ENCODE measurements at places on chromosomes 6 and 20.

GRCh38 chr20:36614781-36615557 is 9.4 kb downstream of the RAB5IF start:
- no peak for ATAC-seq

DNA sequence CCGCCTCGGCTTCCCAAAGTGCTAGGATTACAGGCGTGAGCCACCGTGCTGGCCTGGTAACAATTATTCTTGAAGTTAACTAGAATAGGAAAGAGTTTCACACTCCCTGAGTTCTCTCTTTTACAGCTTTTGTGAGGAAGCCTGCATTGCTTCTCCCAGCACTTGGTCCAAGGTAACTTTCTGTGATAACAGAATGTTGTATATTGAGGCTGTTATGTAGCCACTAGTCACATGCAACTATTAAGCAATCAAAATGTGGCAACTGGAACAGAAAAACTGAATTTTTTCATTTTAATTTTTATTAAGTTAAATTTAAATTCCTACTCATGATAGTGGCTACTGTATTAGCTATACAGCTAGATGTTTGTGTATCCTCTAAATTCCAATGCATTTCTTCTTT is 2.5 kb downstream of the TRIM38 start:
- ATAC-seq, result no peak

DNA sequence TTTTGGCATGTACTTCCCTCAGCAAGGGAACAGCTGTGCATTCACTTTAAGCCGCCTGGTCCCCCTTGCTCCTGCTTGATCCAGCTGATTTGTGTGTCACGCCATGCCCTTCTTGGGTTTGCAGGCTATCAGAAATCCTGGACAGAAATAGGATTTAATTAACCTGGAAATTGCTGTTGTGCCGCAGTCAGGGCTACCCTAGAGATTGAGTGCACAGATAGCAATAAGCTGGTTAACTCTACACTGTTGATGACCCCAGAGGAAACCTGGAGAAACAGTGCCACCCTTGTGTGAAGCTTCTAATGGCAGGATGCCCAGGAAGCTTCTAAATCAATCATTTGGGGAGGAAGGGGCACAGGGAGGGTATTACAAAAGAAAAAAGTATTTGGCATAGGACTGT is 199.0 kb downstream of the JARID2 start:
- no peak for ATAC-seq

DNA sequence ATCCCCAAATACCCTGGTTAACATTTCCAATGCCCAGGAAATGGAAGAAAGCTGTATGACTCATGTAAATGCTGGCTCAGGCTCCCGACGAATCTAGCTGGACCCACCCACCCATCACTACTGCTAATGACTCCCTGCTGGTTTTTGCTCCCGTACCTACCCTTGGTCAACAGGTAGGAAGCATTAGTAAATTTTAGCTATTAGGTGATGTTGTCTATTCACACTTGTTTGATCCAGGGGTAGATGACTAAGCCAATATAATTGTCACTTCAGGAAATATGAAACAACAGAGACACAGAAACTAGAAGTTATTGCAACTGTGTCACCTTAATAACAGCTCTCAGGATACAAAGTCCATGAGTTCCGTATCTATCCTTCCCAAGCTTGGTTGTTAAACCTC is 94.4 kb upstream of the BEND6 start:
- ATAC-seq, result no peak

DNA sequence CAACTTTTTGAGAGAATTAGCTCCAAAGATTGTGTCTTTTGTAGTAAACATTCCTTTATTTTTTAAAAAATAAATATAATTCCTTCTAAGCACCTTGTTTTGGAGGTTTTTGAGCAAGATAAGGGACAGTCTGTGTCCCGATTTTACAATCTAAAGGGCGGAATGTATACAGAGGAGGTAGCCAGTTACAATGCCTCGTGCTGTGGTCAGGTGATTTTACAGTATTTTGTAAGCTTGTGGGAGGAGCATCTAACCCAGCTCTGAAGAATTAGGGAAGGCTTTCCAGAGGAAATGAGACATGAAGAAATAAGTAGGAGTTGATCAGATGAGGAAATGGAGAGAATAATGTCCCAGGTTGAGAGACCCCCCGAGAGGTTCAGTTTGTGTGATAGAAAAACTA is 1.3 kb downstream of the HINT3 start:
- no peak for ATAC-seq

- ATAC-seq, result peak; percentile 10
These were observed 28.4 kb downstream of the TFEB start for GRCh38 chr6:41706876-41707564.

DNA sequence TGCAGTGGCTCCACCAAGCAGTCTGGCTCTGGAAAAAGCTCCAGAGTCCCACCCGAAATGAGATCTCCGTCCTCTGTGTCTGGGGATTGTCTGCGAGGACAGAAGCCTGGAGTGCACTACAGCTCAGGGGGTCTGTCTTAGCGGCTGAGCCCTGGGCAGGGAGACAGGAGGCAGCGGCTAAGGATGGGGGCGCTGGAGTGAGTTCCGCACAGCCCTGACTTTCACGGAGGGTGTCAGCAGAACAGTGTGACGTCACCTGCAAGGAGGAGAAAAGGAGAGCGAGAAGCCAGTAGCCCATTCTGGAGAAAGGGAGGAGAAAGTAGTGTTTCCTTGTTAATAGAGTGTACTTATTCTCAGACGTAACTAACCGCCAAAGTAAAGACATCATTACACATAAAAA is 97.6 kb downstream of the FAM50B start:
- ATAC-seq, result no peak

DNA sequence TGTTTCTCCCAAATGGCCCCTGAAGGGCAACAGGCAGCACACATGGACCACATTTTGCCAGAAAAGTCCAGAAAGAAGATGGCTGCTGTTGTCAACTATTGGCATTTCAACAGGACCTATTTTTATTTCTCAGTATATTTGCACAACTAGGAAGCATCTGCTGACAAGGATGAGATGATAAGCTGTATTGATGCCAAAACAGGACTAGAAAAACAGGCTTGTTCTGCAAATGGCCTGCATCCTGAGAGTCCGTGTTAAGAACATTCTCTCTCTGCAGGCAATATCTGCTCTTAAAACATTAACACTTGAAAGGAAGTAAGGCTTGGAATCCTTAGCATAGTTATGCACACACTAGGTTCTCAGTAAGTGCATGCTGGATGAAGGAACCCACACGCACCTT is 283.7 kb downstream of the ESR1 start:
- no peak for ATAC-seq

- ATAC-seq, result no peak
These were observed 36.0 kb upstream of the SLC35D3 start for GRCh38 chr6:136886091-136886490.

DNA sequence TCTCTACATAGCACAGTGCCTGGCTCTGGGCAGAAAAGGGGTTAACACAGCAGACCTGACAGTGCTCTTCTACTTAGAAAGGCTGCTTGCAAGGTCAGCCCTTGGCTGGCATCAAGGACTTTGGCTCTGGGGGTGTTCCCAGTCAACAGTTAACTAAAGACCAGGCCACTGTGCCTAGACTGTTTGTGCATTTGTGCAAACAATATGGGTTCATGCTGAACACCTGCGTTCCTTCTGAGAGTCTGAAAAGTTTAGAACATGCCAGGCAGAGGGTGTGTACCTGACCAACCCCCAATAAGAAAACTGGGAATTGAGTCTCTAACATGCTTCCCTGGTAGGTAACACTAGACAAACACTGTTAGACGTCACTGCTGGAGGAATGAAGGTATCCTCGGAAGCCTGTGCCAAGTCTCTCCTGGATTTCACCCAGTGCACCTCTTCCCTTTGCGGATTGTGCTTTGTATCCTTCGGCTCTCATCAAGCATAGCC is 110.7 kb downstream of the PDE10A start:
- no peak for ATAC-seq

DNA sequence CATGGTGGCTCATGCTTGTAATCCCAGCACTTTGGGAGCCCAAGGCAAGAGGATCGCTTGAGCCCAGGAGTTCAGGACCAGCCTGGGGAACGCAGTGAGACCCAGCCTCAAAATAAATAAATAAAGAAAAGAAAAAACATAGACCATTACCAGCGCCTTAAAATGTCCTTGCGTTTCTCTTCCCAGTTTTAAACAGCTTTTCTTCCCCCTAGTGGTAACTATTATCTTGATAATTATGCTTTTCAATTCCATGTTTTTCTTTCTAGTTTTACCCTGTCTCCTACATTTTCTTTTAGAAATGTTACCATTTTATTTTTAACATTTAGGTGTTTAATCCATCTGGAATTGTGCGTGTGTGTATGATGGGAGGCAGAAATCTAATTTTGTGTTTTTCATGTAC is 24.4 kb downstream of the DNAH8 start:
- no peak for ATAC-seq

DNA sequence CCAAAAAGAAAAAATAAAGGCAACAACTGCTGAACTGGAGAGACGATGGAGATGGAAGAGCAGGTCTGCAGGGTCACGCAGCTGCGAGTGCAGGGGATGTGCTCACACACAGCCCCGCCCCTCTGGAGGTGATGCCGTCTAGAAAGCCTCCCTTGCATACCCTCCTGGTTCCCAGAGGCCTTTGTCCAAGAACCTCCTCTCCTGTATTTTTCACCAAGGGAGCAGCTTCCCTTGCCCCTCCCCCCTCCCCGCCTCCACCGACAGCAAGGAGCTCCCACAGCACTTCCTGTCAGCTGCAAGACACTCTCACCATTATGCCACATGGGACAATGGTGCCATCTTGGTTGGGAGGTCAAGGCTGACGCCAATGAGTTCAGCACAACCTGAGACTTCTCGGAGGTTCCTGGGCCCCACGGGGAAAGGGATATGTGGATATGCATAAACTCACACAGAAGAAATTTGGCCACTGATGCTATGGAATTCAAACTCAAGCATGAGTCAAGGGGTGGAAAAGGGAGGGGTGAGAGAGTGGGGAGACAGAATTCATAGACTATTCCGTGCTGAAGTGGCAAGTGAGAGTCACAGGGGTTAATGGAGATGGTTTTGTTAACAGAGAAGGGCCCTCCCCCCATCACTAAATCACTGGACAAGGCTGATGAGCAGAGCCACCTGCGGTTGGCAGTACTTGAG is 132.9 kb downstream of the SCML4 start:
- no peak for ATAC-seq

DNA sequence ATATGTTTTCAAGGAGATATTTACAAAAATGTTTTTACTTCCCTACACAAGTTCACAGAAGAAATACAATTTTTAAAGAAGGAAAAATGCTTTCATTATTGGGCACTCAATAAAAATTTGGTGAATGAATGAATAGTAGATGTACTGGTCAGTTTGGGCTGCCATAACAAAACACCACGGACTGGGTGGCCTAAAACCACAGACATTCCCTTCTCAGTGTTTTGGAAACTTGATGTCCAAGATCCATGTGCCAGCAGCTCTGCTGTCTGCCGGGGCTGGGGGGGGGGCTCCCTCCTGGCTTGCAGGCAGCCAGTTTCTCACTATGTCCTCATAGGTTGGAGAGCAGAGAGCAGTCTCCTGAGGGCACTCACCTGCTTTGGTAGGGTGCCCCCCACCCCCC is 62.0 kb downstream of the FAM120B start:
- no peak for ATAC-seq

GRCh38 chr6:53651205-53651763 is 14.3 kb downstream of the KLHL31 start:
- peak; percentile 27 for ATAC-seq

- no peak for ATAC-seq
These were observed 78.8 kb downstream of the PTCHD4 start for GRCh38 chr6:48032151-48032550.

DNA sequence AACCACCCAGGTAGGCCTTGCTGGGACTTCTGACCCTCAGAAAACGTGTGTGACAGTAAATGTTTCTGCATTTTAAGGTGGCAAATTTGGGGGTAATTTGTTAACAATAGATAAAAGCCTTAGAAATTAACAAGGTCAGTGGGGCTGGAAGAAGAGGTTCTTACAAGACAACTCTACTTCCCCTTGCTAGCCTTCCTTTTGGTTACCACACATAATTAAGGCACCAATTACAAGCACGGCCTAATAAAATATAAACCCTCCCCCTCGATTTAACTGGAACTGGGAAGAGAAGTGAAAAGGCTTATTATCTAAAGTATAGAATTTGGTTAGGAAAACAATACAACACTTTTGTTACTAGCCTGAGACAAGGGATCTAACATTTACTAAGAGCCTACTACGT is 38.8 kb downstream of the ELOVL5 start:
- no peak for ATAC-seq

- ATAC-seq, result no peak
These were observed 55.2 kb upstream of the TAGAP start for GRCh38 chr6:159099961-159100360.

GRCh38 chr6:46850792-46851191 is 57.6 kb downstream of the MEP1A start:
- ATAC-seq, result no peak

DNA sequence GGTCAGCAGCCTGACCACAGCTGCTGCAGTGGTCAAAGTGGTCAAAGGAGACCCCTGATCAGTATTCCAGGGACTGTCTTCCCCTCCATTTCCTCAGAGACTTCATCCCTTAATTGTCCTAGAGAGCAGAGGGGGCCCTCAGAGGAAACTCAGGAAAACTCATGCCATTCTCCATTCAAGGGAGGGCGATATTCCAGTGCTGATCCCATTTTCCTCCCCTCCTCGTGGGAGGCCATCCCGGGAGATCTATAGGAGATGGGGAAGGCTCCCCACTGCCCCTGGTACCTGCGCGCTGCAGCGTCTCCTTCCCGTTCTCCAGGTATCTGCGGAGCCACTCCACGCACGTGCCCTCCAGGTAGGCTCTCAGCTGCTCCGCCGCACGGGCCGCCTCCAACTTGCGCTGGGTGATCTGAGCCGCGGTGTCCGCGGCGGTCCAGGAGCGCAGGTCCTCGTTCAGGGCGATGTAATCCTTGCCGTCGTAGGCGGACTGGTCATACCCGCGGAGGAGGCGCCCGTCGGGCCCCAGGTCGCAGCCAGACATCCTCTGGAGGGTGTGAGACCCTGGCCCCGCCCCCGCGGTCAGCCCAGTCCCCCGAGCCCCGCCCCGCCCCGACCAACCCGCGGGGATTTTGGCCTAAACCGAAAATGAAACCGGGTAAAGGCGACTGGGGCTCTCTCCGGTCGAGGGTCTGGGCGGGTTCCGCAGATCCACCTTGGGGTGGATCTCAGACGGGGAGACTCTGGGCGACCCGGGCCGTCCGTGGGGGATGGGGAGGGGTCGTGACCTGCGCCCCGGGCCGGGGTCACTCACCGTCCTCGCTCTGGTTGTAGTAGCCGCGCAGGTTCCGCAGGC is 878 bp downstream of the HLA-C start:
- peak; percentile 43 for ATAC-seq

Measured in activated CD4-positive, CD25-positive, alpha-beta regulatory T cell treated with anti-CD3 and anti-CD28 coated beads, Interleukin-2, amount 50 U/mL, for 24 hours (primary cell).